ENCODE measurements at places on chromosomes 12 and 14.

DNA sequence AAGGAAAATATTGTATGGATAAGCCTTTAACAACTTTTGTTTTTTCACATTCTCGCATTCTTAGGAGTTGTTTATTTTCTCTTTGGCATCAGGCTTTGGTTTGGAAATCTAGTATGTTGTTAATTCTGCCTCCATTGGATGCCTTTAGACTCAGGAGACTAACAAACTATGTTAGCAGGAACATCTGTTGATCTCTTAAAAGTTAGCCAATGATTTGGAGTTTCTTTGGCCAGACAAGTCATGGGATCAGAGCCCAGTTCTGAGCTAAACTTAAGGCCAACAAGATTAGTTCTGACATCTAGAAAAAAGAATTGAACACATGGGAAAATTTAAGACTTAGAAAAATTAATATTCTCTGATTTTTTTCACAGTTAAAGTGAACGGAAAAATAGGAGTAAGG is 35.3 kb upstream of the STRAP start:
- no peak for DNase-seq

- DNase-seq, result no peak
Measured at GRCh38 chr12:91663310-91663709, 480.7 kb upstream of the DCN start.

DNA sequence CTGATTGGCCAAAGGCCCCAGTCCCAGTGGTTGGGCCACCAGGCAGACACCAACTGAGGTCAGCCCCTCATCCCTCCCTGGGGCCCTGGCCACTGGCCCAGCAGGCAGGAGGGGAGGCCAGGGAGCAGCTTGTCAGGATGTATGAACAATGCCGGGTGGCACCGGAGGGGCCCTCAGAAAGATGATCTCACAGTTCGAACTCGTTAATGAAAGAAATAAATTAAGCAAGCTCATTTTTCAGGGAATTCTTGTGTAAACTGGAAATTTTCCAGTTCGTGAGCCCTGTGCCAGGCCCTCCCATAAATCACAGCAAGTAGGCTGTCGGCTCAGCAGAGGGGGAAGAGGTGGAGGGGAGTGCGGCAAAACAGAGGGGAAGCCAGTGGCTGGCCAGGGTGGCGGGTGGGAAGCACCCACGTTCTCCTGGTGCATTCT is 177.0 kb upstream of the VASH1 start:
- DNase-seq, result no peak

GRCh38 chr12:64616201-64616600 is 5.9 kb downstream of the RASSF3 start:
- DNase-seq, result no peak

Data from activated CD4-positive, alpha-beta T cell treated with anti-CD3 and anti-CD28 coated beads, Interleukin-10, Interleukin-2, amounts not matched to agents 100 ng/mL and 50 ng/mL, durations not matched to agents 16 hours and 8 hours (primary cell).